ENCODE measurements at places on chromosomes 13 and 19. TPM values are rescaled to one million over a fixed set of nuclear protein-coding genes. Genes with fewer than 3 reads are reported as not detected.
A peak's percentile ranks its signal among the peaks of the same experiment; 100 is the strongest.

DNA sequence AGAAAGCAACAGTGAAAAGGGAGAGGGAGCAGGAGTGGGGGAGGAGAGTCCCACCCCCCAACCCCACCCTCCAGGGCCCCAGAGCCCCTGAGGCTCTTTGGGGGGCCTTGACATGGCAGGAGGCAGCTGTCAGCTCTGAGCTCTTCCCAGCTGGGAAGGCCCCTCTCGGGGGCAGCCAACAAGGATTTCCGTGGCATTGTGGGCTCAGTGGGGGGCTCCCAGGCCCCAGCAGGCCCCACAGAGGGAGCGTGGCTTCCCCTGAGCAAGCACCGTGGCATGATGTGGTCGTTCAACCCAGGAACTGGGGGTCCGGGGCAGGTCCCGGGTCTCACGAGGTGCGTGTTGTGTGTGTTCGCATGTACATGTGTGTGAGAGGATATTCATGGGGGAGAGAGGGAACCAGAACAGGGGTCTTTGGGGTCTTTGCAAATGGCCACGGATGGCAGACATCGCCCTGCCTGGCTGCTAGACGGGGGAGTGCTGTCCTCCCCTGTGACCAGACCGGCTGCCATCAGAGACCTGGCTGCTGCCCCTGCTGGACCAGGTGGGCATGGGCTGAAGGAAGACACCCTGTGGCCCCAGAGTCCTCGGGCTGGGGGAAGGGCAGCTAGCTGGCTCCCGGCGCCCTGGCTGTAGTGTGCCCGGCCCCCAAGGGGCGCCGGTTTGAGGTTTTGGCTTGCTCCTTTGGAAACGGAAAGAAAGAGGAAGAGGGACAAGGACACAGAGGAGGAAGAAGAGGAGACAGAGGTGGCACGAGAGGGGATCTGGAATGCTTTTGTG lies 3.7 kb upstream of the AKAP8L start:
- DNase-seq, result no peak

GRCh38 chr13:85529218-85529594 lies 270.0 kb downstream of the SLITRK6 start:
- DNase-seq, result no peak

GRCh38 chr13:27962982-27963381 lies 6.1 kb downstream of the CDX2 start:
- no peak for DNase-seq

- DNase-seq, result no peak
These were observed 837 bp downstream of the FSD1 start for GRCh38 chr19:4305257-4305612.

DNA sequence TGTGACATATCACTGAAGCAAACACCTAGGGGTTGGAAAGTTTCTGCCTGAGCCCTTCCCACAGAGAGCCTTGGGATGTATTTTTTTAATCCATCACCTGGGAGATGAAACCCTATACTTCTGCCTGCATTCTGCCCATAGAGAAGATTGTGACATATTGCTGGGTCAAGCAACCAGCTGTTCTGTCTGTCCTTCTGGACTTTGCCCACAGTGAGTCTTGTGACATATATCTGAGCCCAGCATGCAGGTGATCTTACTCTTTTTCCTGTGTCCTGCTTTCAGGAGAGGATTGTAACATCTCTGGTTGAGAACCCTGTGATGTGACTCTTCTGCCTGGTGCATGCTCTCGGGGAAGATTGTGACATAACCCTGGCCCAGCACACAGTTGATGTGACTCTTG lies 24.9 kb upstream of the ZNF681 start:
- no peak for DNase-seq

GRCh38 chr13:113862931-113863523 lies 849 bp downstream of the GAS6 start:
- DNase-seq, result no peak

DNA sequence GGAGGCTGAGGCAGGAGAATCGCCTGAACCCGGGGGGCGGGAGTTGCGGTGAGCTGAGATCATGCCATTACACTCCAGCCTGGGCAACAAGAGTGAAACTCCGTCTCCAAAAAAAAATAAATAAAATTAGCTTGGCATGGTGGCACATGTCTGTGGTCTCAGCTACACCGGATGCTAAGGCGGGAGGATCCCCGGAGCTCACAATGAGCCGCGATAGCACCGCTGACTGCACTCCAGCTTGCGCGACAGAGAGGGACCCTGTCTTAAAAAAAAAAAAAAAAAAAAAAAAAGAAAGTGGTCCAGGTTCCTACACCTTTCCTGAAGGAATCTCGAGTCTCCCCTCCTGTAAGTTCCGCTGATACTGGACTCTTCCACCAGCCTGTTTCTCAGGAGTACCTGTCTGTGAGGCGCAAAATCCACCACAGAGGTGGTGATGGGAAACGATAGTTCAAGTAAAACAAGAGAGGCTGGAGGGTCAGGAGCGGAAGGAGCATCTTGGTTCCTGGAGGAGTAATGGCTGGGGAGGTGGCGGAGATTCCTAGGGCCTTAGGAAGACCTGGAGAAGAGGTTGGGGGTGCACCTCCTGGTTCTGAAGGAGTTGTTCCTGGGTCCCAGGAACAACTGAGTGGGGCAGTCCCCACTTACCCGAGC lies 471 bp downstream of the FUT1 start:
- no peak for DNase-seq

GRCh38 chr19:5925830-5926427 lies 11.9 kb downstream of the CAPS start:
- DNase-seq, result no peak

DNA sequence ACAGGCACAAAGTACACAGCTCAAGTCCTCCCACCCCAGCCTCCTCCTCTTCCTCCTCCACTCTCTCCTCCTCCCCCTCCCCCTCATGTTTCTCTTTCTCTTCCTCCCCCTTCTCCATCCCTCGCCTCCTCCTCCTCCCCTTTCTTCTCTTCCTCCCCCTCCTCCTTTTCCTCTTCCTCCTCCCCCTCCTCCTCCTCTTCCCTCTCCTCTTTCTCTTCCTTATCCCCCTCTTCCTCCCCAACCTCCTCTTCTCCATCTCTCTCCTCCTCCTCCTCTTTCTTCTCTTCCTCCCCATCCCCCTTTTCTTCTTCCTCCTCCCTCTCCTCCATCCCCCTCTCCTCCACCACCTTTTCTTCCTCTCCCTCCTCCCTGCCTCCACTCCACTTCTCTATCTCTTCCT lies 276.3 kb upstream of the TSHZ3 start:
- no peak for DNase-seq

DNA sequence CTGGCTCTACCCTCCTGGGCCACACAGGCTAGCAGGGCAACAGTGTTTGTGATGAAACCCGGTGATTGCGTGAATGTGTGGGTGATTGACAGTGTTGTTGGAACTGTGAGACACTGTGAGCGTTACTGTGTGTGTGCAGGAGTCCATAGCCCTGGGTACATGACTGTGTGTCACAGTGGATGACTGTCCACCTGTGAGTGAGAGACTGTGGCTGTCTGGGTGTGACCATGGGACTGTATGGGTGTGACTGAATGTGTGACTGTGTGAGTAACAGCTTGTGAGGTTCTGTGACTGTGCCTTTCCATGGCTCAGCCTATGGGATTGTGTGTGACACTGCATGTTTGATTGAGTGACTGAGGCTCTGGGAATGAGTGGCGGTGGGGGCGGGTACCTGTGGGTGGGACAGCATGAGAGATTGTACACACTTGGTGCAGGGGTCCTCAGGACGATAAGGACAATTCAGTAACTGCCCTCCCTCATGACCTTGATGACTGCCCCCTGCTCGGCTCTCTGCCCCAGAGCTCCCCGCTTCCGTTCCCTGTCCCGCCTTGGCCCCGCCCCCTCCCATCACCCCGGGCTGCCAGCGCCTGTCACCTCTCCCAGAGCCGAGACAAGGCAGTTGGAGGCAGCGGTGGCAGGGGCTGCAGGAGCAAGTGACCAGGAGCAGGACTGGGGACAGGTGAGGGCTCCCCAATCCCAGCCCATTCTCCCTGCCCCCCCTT lies at the start of gene GIPR:
TSS of gene GIPR (plus strand) at position 602 of the 722 bp plus-strand sequence. CDS start 1,300 bp downstream, outside the sequence.
- DNase-seq, result peak; percentile 59

DNA sequence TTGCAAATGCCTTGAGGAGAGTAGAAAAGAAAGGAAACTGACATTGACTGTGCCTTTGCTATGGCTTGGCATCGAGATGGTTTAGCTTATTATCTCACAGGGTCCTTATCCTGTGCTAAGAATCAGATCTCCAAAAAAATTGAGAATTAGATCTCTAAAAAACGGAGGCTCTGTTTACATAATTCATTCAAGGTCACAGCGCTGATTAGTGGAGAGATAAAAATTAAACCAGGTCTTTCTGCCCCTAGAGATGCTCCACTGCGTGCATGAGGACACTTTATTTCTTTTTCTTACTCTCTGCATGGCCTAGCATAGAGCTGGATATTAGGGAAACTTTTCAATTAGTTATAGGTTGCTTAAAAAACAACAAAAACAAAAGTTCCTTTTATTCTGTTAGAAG lies 17.3 kb downstream of the LRCH1 start:
- DNase-seq, result no peak

- no peak for DNase-seq
These were observed 115.4 kb downstream of the ABCC4 start for GRCh38 chr13:95185851-95186250.

DNA sequence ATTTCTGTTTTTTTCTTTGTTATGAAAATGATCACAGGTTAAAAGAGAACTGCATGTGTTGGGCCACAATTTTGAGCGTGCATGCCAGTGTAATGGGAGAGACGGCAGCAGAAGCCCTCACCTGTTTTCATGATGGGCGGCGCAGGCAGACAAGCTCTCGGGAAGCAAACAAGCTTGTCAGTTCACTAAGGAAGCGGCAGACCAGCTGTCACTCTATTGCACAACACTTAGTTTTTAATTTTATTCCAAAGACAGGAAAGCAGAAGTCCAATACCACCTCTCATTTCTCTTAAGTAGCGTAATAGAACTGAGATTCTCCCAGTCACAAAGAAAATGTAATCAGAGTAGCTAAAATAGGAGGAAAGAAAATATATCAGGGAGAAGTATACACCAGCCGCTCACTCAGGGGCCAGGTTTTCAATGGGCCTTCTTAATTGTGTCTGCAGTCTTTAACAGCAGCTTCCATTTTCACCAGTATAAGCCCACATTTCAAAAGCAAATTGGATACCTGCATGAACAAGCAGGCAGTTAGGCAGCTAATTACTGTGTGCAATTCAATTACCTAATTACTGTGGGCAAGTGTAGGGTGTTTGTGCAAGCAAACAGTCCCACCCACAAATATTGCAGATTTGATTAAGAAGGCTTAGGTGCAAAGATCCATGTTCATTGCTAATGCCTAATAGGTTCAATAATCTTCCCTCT lies 711.4 kb downstream of the DIAPH3 start:
- DNase-seq, result no peak

DNA sequence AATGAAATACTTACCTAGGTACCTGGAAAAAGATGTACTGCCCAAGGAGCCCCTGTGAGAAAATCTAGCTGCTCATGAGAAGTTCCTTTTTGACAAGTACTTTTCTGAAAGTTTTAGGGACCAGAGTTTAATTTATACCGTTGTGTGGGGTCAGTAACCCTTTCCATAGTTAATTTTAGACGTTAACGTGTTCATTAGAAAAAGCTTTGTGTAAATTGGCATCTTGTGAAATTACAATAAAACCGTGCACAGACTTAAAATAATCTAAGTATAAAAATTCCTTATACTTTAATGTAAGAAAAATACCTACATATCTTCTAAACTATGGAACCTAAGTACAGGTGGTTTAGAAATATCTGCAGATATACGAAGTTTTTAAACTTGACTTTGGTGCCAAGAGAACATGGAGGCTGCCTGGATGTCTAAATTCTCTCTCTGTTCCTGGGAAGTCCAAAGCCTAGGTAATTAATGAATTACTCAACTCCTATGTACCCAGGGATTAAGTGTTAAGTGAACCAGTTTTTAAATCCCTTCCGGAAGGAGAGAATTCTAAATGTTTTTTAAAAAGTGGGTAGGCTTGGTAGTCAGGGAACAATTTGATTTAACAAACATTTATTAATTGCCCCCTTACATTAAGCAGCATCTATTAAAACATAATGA lies 50.2 kb upstream of the PDX1 start:
- no peak for DNase-seq

DNA sequence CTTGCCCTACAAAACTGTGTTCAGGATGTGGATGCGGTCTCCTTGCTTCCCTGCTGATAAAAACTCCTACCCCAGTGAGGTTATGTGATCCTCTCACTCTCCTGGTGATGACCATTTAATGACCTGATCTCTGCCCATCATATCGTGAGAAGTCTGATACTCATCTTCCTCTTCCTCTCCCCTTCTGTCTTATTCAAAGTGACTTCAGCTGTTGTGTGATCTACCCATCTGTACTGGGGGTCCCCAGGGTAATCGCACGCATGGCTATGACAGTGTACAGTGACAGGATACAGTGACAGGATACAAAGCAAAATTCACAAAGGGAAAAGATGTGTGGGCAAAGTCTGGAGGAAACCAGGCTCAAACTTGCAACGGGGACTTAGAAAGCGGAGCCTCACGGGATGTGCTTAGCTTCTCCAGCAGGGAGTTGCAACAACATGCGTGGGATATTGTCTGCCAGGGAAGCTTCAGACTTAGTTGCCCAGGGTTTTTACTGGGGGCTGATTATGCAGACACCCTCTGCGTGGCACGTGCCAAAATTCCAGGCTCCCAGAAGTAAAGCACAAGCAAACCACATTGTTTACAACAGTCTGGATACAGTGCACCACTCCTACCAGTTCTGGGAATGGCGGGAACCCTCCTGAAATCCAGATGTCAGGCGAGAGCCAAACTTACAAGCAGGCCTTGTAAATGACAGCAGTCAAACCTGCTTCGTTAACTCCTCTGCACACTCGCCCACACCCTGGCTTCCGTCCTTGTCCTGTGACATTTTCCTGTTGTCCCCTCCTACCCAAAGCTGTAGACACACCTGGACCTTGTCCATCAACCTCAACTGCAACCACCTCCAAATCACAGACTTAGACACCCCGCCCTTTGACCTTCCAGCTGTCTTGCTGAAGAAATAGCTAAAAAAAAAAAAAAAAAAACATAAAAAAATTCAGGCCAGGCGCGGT lies 18.0 kb upstream of the GARRE1 start:
- no peak for DNase-seq

- DNase-seq, result no peak
These were observed 34.1 kb upstream of the EDNRB start for GRCh38 chr13:77952737-77953136.

DNA sequence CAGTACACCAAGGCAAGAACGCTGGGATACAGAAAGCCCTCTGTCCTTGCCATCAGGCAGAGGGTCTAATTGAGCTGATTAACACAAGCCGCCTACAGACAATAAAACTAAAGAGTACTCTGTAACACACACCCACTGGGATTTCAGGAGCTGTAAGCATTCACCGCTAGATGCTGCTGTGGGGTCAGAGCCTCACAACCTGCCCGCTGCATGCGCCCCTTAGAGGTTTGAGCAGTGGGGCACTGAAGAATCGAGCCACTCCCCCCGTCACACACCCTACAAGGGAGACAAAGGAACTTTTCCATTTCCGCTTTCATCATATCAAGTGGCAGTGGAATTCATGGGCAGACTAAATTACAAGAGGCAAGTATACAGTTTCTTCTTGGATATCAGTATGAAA lies 1080.6 kb downstream of the PCDH17 start:
- DNase-seq, result no peak

- DNase-seq, result no peak
These were observed 7.6 kb downstream of the PLD3 start for GRCh38 chr19:40355975-40356680.

EIF3K gene
- 853 TPM for total RNA-seq

SLC25A41 gene
- total RNA-seq, result not detected

POU2F2 gene
- total RNA-seq, result 0.69 TPM

CGB1 gene
- total RNA-seq, result not detected

TMEM221 gene
- total RNA-seq, result not detected

COG6 gene
- total RNA-seq, result 15.7 TPM

SHANK1 gene
- total RNA-seq, result 2.4 TPM

GPC5 gene
- not detected for total RNA-seq

PROZ gene
- not detected for total RNA-seq
